COLO829 (cell line): ENCODE measurements at places on chromosomes 13 and 19.

GRCh38 chr19:32824916-32825608, 44.5 kb downstream of the SLC7A9 start:
- no peak for DNase-seq

DNA sequence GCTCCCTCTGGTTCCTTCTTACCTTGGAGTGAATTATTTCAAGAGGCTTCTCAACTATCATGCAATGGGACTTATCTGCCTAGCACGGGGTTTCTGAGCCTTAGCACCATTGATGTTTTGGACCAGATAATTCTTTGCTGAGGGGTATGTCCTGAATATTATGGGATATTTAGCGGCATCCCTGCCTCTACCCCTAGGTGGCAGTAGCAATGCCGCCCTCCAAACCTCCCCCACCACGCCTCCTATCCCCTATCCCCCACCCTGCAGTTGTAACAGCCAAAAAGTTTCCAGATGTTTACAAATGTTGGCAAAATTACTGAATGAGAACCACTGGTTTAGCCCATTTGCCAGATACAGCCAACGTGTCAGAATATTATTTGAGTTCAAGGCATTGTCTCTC, 125.5 kb downstream of the POSTN start:
- DNase-seq, result no peak

DNA sequence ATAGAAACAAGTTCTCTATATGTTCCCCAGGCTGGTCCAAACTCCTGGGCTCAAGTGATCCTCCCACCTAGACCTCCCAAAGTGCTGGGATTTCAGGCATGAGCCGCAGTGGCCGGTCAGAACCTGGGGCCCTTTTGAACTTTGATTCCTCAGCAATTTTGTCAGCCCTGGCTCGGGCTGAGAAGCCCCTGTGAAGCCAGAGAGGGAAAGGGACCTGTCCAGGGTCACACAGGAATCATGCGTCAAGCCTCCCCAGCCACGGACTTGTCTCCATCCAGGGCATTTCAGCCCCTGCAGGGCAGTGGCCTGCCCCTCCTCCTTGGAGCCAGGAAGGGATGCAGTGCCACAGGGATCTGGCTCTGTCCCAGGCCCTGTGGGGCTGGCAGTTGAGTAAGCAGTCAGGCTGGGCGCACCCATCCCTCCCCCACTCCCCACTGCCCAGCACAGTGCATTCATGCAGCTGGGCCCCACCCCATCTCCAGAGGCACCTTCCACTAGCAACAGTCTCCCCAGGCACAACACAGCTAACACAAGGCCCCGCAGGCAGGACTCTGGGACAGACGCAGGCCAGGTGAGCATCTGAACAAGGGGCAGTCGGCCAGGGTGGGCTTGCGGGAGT, at the start of gene CAPS:
TSS of gene CAPS (plus strand) at position 516 of the 619 bp plus-strand sequence. CDS start 153 bp downstream, outside the sequence.
- peak; percentile 67 for DNase-seq

GRCh38 chr13:102704238-102705058, 9.6 kb upstream of the METTL21C start:
- no peak for DNase-seq
